ENCODE measurements at places on chromosomes 3 and 15. TPM values are rescaled to one million over a fixed set of nuclear protein-coding genes. Genes with fewer than 3 reads are reported as not detected.

- no peak for DNase-seq
Measured at GRCh38 chr3:37443363-37444035, 269.1 kb upstream of the LRRFIP2 start.

DNA sequence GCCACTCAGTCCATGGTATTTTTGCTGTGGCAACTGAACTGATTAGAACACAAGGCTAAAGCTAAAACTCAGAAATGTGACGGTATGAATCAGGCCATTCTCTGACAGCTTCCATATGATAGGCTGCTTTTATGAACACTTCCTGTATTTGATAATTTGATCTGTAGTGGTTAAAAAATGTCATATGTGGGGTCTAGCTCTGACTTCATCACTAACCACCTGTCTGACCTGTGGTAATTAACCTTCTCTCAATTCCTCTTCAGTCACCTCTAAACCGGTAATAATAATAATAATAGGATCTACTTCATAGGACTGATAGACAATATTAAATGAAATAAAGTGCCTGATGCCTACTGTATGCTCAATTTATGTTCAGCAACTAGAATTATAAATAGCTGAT lies 223.2 kb downstream of the MBNL1 start:
- no peak for DNase-seq

CCDC191 gene
- total RNA-seq, result 4.4 TPM

DNA sequence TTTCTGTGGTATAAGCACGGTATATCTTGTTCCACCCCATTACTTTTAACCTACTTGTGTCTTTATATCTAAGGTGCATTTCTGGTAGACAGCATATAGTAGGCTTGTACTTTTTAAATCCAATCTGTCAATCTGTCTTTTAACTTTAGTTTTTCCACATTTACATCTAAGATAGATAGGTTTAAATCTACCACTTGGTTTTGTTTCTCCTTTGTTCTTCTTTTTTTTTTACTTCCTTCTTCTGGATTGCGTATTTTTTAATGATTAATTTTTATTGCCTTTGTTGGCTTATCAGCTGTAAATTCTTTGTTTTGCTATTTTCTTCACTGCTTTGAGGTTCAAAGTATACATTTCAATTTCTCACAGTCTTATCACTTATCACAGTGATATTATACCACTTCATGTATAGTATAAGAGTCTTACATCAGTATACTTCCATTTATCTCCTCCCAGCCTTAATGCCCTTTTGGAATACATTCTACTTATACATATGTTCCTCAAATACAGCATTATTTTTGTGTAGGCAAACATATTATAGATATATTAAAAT lies 31.0 kb downstream of the IQCB1 start:
- no peak for DNase-seq

GRCh38 chr3:124438813-124439212 lies 291.4 kb upstream of the UMPS start:
- peak; percentile 54 for DNase-seq
